Left renal pelvis (tissue), 4 donors: ENCODE measurements at places on chromosomes 1 and 21.

- no peak for DNase-seq
These were observed 173.5 kb upstream of the ETV3 start for GRCh38 chr1:157311730-157312081.

GRCh38 chr1:36590771-36591170 lies 108.1 kb upstream of the CSF3R start:
- DNase-seq: no peak

DNA sequence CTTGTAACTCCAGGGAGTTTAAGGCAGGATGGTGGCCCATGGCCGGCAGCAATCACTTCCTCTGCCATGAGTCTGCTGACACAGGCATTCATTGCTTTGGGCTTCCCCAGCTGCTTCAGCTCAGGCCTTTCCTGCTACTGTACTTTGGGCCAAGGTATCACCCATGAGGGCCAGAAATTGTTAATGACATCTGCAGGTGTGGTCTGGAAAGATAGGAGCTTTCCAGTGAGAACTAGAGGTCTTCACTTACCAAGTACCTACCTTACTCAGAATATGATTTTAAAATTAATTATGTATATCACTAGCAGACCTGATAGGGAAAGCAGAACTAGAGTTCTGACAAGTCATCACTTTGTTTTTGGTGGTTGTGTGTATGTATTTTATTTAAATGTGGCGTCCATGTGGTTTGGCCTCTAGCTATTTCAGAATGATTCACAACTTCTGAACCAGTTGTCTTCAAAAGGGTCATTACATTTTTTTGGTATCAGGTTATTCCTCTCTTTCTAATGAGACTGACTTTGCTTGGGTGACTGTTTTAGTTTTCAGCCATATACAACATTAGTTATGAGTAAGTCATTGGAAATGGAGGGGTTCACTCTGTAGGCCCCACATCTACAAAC lies 2.7 kb downstream of the RGL1 start:
- no peak for DNase-seq

DNA sequence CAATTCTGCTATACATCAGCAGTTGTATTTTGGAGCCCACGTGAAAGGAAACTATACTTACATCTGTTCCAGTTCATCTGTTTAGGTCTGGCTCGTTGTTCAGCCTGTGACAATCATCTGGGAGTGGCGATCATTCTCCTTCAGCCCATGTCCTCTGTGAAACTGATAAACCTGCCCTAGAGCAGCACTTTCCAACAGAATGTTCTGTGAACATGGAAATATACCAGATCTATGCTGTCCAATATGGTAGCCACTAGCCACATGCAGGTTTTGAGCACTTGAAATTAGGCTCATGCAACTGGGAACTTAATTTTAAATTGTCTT lies 24.5 kb upstream of the COQ8A start:
- no peak for DNase-seq

GRCh38 chr1:230768903-230769570 lies 21.8 kb downstream of the CAPN9 start:
- no peak for DNase-seq

GRCh38 chr1:194358208-194358581 lies 1171.8 kb upstream of the B3GALT2 start:
- no peak for DNase-seq

GRCh38 chr1:178706432-178706831 lies 18.6 kb upstream of the RALGPS2 start:
- DNase-seq: no peak

DNA sequence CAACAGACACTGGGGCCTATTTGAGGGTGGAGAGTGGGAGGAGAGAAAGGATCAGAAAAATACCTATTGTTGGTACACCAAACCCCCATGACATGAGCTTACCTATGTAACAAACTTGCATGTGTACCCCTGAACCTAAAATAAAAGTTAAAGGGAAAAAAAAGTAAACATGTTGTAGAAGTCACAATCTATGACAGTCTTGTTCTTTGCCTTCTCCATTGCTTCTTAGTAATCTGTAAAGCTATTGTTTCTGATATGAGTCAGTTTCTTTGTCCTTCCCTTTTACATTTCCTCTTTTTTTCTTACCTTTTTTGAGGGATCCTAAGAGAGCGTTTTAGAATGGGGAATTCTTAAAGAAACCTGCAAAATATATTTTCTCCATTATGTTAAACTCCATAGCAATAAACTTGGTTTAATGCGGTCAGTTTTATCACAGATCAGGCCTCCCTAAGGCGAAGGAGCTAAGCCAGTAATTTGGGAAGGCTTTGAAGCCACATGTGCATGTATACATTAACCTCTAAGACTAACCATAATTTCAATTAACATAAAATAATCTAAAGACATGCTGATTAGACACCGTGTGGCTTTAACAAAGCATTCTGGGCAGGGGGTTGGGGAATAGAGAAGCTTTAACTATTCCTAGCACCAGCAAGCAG lies 77.8 kb upstream of the C1orf105 start:
- DNase-seq: no peak

- DNase-seq: no peak
These were observed 4.2 kb upstream of the PTPN22 start for GRCh38 chr1:113875714-113876113.

DNA sequence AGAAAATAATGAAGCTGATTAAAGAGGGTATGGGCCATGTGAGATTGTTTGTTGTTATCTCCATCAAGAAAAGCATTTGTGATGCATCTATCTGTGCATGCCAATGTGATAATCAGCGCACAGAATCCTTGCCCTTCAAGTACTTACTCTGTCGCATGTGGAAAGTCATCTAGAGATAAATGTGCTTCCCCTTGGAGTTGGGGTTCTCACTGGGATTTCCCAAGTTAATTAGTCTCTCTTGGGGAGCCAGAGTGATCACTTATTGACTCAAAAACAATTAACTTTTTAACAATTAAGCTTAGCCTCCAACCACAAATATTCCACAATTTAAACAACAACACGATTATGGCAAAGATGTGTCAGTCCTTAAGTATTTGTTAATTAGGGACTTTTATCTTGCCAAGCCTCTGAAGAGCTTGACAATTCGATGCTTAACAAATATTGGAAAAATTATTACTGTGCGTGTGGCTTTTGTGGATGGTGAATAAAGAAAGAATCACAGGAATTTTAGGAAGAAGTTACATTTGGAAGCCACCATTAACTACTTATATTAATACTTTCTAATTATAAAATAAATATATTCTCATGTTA lies 17.5 kb downstream of the RHOU start:
- DNase-seq: no peak

GRCh38 chr1:12057382-12057781 lies 5.7 kb upstream of the TNFRSF8 start:
- DNase-seq: no peak

- DNase-seq: no peak
These were observed 339.2 kb downstream of the DPYD start for GRCh38 chr1:97581614-97582051.

DNA sequence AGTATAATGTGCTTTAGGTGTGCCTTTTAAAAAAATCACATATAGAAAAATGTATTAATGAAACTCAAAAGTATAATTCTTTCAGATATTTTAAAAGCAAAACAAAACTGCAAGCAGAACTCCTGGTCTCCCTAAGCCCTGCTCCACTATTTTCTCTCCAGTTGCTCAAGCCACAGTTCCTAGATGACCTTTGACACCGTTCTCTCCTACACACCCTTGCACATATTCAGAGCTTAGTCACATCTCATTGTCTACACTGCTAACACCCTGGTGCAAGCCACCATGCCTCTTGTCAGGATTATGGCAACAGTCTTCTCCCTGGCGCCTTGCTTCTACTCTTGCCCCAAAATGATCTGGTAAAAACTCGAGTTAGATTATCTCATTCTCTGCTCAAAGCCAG lies 50.2 kb upstream of the ROR1 start:
- no peak for DNase-seq

DNA sequence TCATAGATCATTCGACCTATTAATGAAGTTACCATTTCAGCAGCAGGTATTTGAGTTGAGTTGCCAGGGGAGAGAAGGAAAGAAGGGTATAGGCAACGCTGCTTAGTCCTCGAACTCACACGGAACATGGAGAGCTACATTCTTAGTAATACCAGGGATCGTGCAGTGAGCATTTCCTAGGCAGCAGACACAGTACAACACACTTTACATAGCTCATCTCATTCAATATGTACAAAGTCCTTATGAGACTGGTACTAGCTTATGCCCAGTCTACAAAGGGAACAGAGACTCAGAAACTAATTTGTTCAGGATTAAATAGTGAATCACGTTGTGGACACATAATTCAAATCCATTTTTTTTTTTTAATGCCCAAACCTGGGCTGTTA lies 25.6 kb downstream of the IRF2BP2 start:
- DNase-seq: no peak

- DNase-seq: no peak
These were observed 188.1 kb upstream of the SAMSN1 start for GRCh38 chr21:14734191-14734590.

DNA sequence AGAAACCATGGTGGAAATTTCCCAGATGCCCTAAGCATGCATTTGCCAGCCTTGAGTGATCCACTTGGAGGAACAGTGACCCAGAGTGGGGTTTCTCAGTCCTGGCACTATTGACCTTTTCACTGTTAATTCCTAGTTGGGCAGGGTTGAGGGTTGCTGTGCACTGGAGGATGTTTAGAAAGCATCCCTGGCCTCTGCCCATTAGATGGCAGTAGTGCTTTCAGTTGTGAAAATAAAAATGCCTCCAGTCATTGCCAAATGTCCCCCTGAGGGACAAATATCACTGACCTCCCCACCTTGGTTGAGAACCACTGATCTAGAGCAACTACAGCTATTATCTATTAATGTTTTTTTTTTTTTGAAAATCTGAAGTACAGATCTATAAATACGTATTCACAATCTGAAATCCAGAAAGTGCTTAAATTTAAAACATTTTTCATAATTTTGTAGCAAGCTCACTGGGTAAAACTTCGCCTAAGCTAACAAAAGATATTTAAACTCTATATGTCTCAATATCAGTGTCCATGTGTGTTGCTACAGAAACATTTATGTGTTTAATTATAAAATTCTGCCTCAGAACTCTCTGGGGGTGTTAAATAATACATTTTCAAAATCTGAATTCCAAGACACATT lies 27.3 kb downstream of the F3 start:
- DNase-seq: peak; percentile 11

- no peak for DNase-seq
These were observed 611 bp downstream of the HSPG2 start for GRCh38 chr1:21936366-21937031.

GRCh38 chr1:179586107-179586823 lies 5.4 kb upstream of the TDRD5 start:
- DNase-seq: peak; percentile 47

DNA sequence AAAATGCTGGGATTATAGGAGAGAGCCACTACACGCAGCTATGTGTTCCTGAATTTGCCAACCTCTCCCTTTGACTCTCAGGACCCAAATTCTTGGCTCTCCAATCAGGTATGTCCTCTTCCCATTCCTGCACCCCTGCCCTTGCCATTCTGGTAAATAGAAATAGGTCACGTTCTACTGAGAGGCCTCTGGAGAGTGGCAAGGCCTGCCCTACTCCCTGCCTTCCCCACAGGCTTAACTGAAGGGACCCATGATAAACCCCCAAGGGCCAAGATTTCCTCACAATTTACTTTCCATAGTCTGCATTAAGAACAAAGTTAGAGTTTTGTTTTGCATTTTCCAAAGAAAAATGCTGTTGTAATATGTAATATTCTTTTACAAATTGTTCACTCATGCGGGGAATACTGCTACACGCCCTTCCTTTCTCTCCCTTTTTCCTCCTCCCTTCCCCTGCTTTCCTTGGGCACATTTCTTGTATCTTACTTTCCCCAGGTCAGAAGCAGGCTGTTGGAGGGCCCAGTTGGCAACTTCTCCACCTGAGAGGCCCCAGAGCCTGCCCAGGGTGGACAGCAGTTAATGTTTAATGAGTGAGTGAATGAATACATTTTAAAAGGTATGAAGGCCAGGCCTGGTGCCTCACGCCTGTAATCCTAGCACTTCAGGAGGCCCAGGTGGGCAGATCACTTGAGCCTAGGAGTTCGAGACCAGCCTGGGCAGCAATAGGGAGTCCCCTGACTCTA lies 33.9 kb upstream of the PUM1 start:
- peak; percentile 50 for DNase-seq

GRCh38 chr1:112956544-112957132 lies 642 bp upstream of the SLC16A1 start:
- peak; percentile 66 for DNase-seq

GRCh38 chr1:119735217-119735616 lies 23.5 kb downstream of the PHGDH start:
- no peak for DNase-seq

GRCh38 chr1:21836010-21836409 lies 23.9 kb downstream of the LDLRAD2 start:
- DNase-seq: no peak

DNA sequence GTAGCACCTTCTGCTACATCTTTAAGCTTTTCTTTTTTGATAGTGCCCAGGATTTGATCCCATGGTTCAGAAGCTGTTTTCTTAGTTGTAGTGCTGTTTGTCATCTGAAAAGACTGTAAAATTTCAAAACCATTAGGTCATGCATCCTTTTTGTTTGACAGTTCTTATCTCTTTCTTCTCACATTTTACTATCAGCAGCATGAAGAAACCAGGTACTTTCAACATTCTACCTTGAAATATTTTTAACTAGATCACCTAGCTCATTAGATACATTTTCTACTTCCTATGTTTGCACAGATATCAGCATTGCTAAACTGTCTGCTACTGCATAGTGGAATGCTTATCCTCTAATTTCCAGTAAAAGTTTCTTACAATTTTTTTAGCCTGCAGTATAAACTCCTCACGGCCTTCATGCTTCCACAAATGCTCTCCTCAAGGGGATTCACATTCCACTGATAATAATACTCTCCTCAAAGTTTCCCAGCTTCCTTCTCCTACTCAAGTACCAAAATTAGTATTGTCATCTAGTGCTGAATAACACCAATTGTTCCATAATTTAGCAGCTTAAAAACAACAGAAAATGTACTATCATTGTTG lies 243.9 kb upstream of the ZRANB2 start:
- no peak for DNase-seq

DNA sequence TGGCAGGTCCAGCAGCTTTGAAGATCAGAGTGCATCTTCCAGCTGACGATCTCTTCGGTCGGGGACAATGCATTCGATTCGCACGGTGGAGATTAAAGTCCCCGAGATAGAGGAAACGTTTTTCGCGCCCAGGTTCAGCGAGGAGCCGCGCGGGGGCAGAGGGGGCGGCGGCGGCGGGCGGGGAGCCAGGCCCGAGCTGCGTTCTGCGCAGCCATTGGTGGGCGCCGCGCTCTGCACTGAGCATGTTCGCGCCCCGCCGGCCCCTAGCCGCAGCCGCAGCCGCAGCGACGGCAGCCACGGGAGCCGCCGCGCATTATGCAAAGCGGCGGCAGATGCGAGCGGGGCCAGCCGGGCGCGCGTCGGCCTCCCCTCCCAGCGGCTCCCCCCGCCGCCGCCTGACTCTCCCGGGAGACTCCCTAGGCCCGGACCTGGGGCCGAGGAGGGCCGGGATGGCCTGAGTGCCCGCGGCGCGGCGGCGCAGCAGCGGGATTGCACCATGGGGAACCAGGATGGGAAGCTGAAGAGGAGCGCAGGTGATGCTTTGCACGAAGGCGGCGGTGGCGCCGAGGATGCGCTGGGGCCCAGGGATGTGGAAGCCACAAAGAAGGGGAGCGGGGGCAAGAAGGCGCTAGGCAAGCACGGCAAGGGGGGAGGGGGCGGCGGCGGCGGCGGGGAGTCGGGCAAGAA lies at the start of gene FMN2:
Gene FMN2, plus strand, starts transcription at position 270 of the 687 bp plus-strand sequence. Its CDS starts 227 bp downstream, at position 497.
- peak; percentile 14 for DNase-seq
